ENCODE measurements at places on chromosomes 1 and 21. TPM values are rescaled to one million over a fixed set of nuclear protein-coding genes. Genes with fewer than 3 reads are reported as not detected.

EYA3 gene
- polyA plus RNA-seq: 3.7 TPM

CALML6 gene
- 0.24 TPM for polyA plus RNA-seq

CR1L gene
- polyA plus RNA-seq: not detected

KRTAP19-1 gene
- polyA plus RNA-seq: not detected

RABGGTB gene
- polyA plus RNA-seq: 84.2 TPM
